NCI-H82 (cell line): ENCODE measurements at places on chromosomes 5 and 9.

DNA sequence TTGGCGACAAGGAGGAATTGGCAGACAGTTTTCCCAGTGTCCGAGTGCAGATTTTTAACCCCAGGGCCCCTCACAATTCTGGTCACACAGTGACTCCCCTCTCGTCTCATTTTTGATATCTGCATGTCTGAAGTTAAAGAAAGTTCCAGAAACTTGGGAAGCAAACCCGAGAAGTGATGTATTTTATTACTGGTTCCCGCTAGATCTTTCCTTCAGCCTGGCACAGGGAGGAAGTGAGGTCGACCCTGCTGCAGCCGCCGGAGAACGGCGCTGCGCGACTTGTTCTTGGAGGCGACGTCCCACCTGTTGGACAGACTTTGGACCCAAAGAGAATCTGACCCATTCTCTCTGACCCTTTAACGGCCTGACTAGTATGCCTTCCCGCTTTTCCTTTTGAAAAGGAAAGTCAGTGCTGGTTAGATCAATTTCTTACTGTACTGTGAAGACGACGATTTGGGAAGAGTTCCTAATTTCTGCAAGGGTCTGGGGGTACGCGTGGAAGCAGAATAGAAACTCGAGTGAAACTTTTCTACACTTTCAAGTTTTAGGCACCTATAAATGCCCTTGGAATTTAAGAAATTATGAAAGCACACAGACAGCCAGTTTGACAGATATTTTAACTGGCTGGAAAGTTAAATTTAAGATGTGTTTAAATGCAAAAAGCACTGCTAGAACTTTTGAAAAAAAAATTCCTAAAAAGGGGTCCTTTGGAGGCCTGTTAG lies 744 bp downstream of the OTULIN start:
- DNase-seq, result peak; percentile 45

GRCh38 chr5:82417776-82418607 lies 139.8 kb upstream of the RPS23 start:
- no peak for DNase-seq

GRCh38 chr5:145449794-145450193 lies 385.3 kb downstream of the PRELID2 start:
- no peak for DNase-seq

DNA sequence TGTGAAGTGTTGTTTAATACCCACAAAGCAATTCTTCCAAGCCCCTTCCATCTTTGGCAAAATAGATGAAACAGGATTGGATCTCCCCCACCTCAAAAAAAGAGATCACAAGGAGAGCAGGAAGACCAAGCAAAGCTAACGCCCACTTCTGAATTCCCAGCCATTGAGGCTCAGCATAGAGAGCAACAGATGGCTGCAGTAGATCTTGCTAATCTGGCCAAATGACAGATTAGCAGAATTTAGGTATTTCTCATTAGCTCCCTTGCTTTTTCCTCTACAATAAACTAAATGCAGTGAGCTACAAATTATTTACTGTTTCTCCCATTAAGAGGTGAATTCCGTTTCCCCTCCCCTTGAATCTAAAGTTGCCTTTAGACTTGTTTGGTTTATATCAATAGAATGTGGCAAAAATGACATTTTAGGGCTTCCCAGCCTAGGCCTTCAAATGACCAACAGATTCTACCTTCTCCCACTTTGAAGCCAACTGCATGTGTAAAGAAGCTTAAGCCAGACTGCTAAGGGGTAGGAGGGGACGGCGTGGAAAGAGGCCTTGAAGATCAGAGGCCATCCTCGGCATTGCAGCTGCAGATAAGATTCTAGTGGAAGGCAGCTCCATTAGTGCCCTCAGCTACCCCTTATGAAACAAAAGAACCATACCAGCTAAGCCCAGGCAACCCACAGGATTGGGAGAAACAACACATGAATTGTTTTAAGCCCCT lies 56.8 kb upstream of the CPEB4 start:
- DNase-seq, result peak; percentile 87

GRCh38 chr5:78763659-78764189 lies 115.2 kb upstream of the LHFPL2 start:
- no peak for DNase-seq

GRCh38 chr5:53126521-53126920 lies 17.0 kb upstream of the MOCS2 start:
- DNase-seq, result no peak

GRCh38 chr9:79731171-79731890 lies 159.6 kb downstream of the TLE4 start:
- DNase-seq, result no peak
